ENCODE measurements at places on chromosomes 3 and 15. TPM values are rescaled to one million over a fixed set of nuclear protein-coding genes. Genes with fewer than 3 reads are reported as not detected.

Gene CEP19
- 2.0 TPM for polyA plus RNA-seq

Gene RARRES1
- 30.1 TPM for polyA plus RNA-seq

Gene MELTF
- polyA plus RNA-seq: 1.1 TPM

Gene SLC6A11
- polyA plus RNA-seq: 0.13 TPM
